ENCODE measurements at places on chromosomes 16 and 17. TPM values are rescaled to one million over a fixed set of nuclear protein-coding genes. Genes with fewer than 3 reads are reported as not detected.

Gene CNTD1
- total RNA-seq: 0.30 TPM

Gene FAM234A
- total RNA-seq: 144 TPM

Gene AOC3
- 15.1 TPM for total RNA-seq

Gene CLEC3A
- not detected for total RNA-seq

Data from Right ventricle myocardium inferior (tissue), 1 donor.